Right atrium auricular region (tissue), 2 donors: ENCODE measurements at places on chromosomes 1 and 21. TPM values are rescaled to one million over a fixed set of nuclear protein-coding genes. Genes with fewer than 3 reads are reported as not detected.

GRCh38 chr1:50982611-50983010 is 12.6 kb downstream of the CDKN2C start:
- H3K4me3 ChIP-seq, result no peak overlapping the region
- no peaks in the 10 kb centered on the region for H3K27me3 ChIP-seq
- H3K27ac ChIP-seq, result peak overlapping the region; percentile 98
- no peaks in the 10 kb centered on the region for H3K4me1 ChIP-seq
- no peaks in the 10 kb centered on the region for H3K36me3 ChIP-seq
- DNase-seq, result no peak

- peak overlapping the region; percentile 92 for H3K27ac ChIP-seq
- DNase-seq, result no peak
- peaks cover 3% of the 10 kb centered on the region for H3K4me1 ChIP-seq
- H3K4me3 ChIP-seq, result peak overlapping the region; percentile 63
Observed at GRCh38 chr1:155245163-155245524, 10.1 kb downstream of the ENTREP3 start.

GRCh38 chr1:212515329-212515760 is 82.6 kb downstream of the NENF start:
- H3K27ac ChIP-seq, result no peak overlapping the region
- no peaks in the 10 kb centered on the region for H3K36me3 ChIP-seq
- no peak for DNase-seq
- no peaks in the 10 kb centered on the region for H3K4me1 ChIP-seq
- H3K27me3 ChIP-seq, result no peaks in the 10 kb centered on the region
- no peak overlapping the region for H3K4me3 ChIP-seq

Gene AKR7A3
- total RNA-seq, result not detected

Gene WNT4
- total RNA-seq, result 0.16 TPM
